ENCODE measurements at places on chromosomes 3 and 15.

GRCh38 chr3:143786219-143787191 is 61.8 kb downstream of the SLC9A9 start:
- DNase-seq, result no peak

GRCh38 chr3:10852066-10852808 is 36.2 kb downstream of the SLC6A11 start:
- DNase-seq, result no peak

DNA sequence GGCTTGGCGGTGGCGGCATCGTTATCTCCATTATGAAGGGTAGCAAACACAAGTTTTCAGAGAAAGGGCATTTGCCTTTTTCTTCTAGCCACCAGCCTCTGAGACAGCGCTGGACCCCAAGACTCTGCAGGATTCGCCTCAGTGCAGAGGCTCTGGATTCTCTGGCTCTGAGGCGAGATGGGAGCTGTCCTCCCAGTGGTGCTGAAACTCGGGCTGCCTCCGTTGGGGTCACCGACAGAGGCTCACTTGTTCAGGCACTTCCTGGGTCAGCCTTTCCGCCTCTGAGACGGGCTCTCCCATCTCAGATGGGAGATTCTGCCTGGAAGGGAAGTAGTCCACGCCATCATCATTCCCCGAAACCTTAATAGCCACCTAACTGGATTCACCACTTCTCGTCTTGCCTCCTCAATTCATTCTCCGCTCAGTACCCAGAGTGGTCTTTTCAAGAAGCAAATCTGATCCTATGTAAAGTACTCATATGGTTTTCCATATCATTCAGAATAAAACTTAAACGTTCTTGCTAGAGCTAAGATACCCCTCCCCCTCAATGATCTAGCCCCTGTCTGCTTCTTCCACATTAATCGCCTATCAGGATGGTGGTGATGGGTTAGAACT is 76.9 kb downstream of the RHCG start:
- peak; percentile 14 for DNase-seq

DNA sequence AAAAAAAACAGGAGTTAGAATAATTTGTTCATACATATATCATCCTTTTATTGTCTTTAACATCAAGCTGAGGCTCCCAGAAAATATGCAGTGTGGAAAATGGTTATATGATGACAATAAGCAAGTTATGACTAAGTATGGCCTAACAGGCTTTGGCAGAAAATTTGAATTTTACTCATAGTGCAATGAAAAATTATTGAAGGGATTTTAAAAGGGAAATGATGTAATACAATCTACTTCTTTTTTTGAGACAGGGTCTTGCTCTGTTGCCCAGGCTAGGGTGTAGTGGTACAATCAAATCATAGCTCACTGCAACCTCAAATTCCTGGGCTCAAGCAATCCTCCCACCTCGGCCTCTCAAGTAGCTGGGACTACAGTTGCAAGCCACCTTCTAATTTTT is 78.7 kb downstream of the FAIM start:
- no peak for DNase-seq

- no peak for DNase-seq
These were observed 4.3 kb upstream of the RBP2 start for GRCh38 chr3:139480585-139480984.

- no peak for DNase-seq
These were observed 65.0 kb downstream of the CLDN11 start for GRCh38 chr3:170483485-170484262.

DNA sequence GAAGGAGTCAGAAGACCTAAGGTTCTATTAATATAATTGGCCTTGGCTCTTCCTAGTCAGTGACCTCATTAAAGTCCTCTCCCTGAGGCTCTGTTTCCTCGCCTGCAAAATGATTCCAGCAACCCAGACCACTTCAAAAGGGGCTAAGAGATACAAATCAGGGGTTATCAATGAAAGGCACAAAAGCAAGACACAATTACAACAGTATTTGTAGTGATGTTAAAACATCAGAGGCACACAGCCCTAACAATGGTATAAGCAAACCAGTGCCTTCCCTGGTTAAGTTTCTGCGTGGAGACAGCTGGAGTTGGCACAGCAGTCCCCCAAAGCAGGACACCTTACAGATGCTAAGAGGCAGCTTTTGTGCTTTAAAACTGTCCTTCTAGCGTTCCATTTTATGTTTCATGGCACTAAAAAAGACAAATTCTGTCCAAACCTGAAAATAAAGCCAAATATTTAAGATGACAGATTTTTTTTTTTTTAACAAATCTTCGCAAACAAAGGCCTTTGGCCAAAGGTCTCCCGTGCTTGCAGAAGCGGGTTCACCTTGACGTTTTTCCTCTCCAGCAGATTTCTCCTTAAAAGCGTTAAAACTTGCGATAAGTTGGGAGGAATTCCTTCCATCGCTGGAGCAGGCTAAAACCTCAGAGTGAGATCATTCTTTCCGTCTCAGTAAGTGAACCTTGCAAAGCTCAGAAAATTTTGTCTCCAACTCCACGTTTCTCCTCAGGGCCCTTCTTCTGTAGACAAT is 999 bp downstream of the ZNF280D start:
- DNase-seq, result peak; percentile 31

DNA sequence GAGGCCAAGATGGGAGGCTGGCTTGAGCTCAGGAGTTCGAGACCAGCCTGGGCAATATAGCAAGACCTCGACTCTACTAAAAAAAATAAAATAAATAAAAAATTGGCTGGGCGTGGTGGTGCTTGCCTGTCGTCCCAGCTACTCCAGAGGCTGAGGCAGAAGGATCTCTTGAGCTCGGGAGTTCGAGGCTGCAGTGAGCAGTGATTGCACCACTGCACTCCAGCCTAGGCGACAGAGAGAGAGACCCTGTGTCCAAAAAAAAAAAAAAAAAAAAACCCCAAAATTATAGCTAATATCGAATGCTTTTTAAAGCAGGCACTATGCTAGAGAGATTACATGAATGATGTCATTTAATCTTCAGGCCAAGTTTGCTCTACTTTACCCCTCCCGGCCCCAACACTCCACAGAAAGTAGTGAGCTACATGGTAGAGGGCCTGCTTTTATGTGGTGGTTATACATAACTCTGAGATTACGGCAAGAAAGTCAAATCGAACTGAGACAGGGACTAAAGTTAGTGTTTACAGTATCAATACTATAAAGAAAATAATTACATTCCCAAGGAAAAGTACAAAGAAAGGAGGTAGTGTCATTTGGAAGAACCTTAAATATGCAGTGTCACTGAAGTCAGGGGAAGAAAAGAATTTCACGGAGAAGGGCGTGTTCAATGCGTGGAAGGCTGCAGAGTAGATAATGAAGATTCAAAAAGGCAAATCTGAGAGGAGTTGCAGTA is 1.1 kb downstream of the ADPGK start:
- no peak for DNase-seq

DNA sequence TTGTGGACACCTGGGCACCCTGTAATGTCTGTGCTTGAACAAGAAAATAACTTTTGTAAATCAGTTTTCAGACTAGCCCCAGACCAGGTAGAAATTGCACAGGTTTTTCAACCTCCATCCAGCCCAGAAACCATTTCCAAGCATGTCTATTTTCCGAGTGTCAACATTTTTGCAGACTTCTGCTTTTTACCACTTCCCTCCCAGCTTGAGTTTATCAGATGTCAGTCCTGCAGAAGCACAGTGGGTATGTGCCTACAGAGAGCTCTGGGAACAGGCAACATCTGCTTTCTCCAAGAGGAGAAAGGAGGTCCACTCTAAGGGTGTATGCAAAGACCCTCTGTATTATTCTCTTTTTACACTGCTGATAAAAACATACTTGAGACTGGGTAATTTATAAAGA is 83.9 kb downstream of the LRRK1 start:
- no peak for DNase-seq
